NT2/D1 (cell line): ENCODE measurements at places on chromosomes 3 and 15.

DNA sequence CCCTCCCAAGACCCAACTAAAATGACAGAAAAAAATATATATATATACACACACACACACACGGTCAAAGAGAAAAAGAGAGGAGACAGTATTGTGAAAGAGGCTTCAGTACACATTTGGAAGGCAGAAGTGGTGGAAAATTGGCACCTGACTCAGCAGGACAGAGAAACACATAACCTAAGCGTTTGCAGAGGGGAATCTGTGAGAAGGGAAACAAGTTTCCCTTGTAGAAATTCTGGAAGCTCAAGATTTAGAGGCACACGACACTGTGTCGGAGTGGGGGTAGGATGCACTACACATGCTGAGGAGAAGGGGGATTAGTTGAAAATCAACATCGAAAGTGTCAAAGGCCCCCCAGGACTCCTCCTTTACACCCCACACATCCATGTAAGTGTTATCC, 53.1 kb downstream of the PAK2 start:
- DNase-seq = no peak

GRCh38 chr3:195612075-195612800, 28.5 kb upstream of the APOD start:
- DNase-seq = no peak

DNA sequence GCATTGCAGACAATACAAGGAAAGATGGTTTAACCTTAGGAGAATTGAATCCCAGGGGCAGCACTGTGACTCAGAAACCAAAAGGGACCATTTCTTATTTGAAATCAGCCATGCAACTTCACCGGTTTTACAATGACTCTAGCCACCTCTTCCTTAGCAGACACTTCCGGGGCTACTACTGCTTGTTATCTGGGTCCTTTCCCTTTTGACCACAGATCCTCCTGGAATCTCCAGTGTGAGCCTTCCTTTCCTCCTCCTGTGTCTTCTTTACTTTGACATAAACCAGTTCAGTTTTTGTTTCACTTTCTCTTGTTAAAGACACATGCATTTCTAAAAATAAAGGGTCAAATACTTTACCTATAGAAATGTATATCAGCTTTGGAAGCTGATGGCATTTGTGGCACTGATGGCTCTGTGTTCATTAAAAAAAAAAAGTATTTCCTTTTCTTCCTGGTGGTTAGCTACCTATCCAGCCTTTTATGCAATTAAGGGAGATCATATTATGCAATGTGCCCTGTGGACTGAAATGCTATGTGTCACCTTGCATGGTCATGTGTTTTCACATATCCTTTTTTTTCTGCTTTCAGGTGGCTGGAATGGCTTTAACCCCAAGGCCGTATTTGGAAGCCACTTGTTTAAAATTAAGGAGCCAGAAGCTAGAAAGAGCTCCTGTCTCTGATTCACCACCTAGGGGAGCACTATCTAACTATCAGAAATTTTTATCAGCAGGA, 296.2 kb downstream of the CHL1 start:
- DNase-seq = no peak

GRCh38 chr3:128319107-128319506, 147.6 kb downstream of the DNAJB8 start:
- DNase-seq = no peak

DNA sequence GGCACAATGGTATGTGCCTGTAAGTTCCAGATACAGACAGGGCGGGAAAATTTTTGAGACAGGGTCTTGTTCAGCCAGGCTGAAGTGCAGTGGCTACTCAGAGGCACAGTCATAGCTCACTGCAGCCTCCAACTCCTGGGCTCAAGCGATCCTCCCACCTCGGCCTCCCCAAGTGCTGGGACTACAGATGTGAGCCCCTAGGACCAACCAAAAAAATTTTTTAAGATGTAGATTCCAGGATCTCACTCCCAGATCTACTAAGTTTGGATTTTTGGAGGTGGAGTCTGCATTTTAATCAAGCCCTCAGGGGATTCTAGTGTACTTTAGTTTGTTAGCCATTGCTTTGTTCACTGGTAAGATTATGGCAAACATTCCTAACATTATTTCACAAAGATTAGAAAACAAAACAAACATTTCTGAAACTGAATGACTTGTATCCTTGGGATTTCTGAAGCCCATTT, 2.7 kb downstream of the LIPH start:
- DNase-seq = no peak

DNA sequence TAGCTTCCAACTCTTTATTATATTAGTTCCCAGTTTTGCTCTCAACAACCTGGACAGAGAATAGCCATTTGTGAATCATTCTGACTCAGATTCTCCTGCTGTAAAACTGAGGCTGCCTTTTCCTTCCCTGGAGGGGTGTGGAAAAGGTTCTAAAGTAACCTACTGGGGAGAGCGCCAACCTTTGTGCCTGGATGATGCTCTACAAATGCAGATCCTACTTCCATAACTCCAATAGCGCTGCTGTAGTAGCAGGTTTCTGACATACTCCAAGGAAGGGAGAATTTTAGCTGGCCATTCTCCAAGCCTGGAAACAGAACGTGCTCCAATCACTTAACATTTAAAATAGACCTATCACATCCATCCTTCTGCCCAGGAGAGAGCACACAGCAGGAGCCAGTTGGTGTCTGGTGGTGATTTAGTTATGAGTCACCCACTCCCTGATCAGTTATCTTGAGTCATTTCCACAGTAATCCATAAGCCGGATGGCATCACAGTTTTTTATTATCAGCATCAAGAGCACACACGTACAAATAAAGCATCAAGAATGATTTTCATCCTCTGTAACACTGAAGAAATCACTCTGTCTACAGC, 38.3 kb downstream of the MYH15 start:
- no peak for DNase-seq

- DNase-seq = no peak
Observed at GRCh38 chr3:147119346-147119745, 287.0 kb downstream of the ZIC4 start.

- DNase-seq = no peak
Observed at GRCh38 chr3:143171141-143171980, 51.8 kb downstream of the CHST2 start.

GRCh38 chr15:83653639-83654378, at the start of gene ADAMTSL3:
TSS of gene ADAMTSL3 (plus strand) at chr15:83654123. CDS start at chr15:83655762, 1,639 bp downstream.
- DNase-seq = peak; percentile 74

GRCh38 chr15:81419332-81419943, 45.4 kb upstream of the TMC3 start:
- DNase-seq = peak; percentile 55

- DNase-seq = no peak
Observed at GRCh38 chr3:46089237-46090011, 62.1 kb upstream of the XCR1 start.
